ENCODE measurements at places on chromosomes 7 and 10. TPM values are rescaled to one million over a fixed set of nuclear protein-coding genes. Genes with fewer than 3 reads are reported as not detected.

CHAT gene
- polyA plus RNA-seq = not detected

SDK1 gene
- polyA plus RNA-seq = 8.4 TPM

FAM170B gene
- polyA plus RNA-seq = not detected

CDC14C gene
- polyA plus RNA-seq = not detected

HTR5A gene
- not detected for polyA plus RNA-seq

GIMAP6 gene
- polyA plus RNA-seq = 14.0 TPM

SHH gene
- 3.3 TPM for polyA plus RNA-seq

MSMB gene
- polyA plus RNA-seq = not detected

ANLN gene
- 24.2 TPM for polyA plus RNA-seq

PLCE1 gene
- 29.4 TPM for polyA plus RNA-seq

TMEM225B gene
- 1.4 TPM for polyA plus RNA-seq

IFIT1B gene
- 0.09 TPM for polyA plus RNA-seq

TMEM140 gene
- 37.2 TPM for polyA plus RNA-seq

SAP25 gene
- 4.4 TPM for polyA plus RNA-seq

PPIF gene
- 77.5 TPM for polyA plus RNA-seq

CYP26C1 gene
- 0.14 TPM for polyA plus RNA-seq

SPDYE1 gene
- polyA plus RNA-seq = 3.1 TPM

SPAG6 gene
- 0.88 TPM for polyA plus RNA-seq

C7orf33 gene
- polyA plus RNA-seq = not detected

ATRNL1 gene
- polyA plus RNA-seq = 26.5 TPM

NACAD gene
- polyA plus RNA-seq = 7.0 TPM

Data from renal pelvis (tissue), 12 donors.